Right lung (tissue), 10 donors: ENCODE measurements at places on chromosomes 3 and 15.
A peak's percentile ranks its signal among the peaks of the same experiment; 100 is the strongest.

DNA sequence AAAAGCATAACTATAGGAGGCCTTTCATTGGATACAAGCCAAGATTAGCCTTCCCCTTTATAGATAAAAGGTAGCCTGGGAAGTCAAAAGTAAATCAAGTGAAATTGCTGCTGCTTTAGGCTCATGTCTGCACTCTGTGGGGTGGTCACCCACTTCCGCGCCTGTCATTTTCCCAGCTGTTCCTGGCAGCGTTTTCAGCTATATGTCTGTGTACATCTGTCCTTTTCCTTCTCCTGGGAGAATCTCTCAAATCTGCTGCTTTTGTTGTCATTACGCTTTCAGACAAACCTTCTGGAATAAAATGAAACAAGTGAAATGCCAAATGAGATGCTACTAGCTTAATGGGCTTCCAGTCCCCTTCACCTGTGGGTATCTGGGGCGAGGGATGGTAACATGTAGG, 211.8 kb downstream of the MCTP2 start:
- DNase-seq: no peak

DNA sequence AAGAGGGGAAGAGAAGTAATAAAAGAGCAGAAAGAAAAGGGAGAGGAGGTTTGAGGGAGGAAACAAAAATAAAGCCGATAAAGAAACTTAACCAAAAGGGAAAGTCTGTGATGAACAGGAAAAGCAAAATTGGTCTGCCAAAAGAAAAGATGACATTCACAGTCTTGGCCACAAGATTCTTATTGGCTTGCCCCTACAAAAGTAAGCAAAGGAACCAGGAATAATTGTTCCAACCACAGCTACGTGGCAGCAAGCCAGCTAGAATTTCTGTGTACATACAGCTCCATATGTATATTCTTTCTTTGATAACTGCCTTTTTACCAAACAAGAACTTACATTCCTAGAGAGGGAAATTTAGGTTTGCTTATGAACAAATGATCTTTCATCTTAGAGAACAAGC, 79.6 kb downstream of the MLH1 start:
- DNase-seq: peak; percentile 74

GRCh38 chr3:153830552-153830951, 290.6 kb upstream of the ARHGEF26 start:
- DNase-seq: no peak

- no peak for DNase-seq
Observed at GRCh38 chr3:149481056-149481455, 6.6 kb downstream of the TM4SF4 start.

DNA sequence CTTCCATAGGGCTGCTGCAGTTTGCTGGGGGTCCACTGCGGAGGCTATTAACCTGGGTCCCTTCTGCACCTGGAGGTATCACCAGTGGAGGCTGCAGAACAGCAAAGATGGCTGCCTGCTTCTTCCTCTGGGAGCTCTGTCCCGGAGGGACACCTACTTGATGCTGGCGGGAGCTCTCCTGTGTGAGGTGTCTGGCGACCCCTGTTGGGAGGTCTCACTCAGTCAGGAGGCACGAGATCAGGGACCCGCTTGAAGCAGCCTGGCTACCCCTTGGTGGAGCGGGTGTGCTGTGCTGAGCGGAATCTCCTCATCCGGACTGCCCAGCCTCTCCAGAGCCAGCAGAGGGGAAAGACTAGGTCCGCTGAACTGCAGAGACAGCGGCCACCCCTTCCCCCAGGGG, 56.0 kb upstream of the CTXND1 start:
- DNase-seq: no peak

DNA sequence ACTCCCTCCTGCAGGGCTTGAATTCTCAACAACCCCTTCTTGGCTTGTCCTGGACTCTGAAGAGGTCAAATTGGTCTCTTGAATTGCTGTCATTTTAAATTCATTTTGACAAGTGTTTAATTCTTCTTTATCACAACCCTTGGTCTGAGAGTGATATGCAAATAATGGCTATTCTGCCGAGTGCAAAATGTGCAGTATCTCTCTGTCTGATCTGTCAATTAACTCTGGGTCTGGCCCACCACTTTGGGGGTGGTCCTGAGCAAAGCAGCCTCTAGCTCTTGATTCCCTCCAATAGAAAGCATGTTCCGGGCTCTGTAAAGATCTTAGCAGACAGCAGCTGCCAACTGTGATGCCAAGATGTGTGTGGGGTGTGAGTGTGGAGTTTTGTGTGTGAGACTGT, 2.2 kb upstream of the IGDCC3 start:
- no peak for DNase-seq

- DNase-seq: no peak
Observed at GRCh38 chr15:27127815-27128570, 157.0 kb downstream of the GABRG3 start.

- no peak for DNase-seq
Observed at GRCh38 chr3:33732394-33732793, 14.3 kb upstream of the CLASP2 start.

DNA sequence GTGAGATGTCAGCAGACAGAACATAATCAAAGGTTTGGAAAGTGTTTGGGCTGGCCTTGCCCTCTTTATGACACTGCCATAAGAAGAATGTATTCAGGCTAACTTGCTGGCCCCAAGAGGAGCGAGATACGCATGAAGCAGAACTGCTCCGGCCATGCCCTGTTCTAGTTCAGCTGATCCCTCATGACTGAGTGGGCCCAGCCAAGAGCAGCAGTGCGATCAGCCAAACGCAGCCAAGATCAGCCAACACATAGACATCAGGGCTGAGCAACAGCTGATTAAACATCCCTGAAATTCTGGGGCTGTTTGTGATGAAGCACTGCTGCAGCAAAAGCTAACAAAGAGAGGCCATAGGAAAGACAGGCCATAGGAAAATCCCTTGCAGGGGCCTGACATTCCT, 24.1 kb downstream of the POMGNT2 start:
- no peak for DNase-seq

- peak; percentile 98 for DNase-seq
Observed at GRCh38 chr15:65792138-65792987, at the start of gene DENND4A. TSS of gene DENND4A (minus strand) at chr15:65792293. CDS start at chr15:65756450, 35,843 bp downstream.

GRCh38 chr3:10459954-10460754, 45.2 kb downstream of the ATP2B2 start:
- DNase-seq: peak; percentile 31

DNA sequence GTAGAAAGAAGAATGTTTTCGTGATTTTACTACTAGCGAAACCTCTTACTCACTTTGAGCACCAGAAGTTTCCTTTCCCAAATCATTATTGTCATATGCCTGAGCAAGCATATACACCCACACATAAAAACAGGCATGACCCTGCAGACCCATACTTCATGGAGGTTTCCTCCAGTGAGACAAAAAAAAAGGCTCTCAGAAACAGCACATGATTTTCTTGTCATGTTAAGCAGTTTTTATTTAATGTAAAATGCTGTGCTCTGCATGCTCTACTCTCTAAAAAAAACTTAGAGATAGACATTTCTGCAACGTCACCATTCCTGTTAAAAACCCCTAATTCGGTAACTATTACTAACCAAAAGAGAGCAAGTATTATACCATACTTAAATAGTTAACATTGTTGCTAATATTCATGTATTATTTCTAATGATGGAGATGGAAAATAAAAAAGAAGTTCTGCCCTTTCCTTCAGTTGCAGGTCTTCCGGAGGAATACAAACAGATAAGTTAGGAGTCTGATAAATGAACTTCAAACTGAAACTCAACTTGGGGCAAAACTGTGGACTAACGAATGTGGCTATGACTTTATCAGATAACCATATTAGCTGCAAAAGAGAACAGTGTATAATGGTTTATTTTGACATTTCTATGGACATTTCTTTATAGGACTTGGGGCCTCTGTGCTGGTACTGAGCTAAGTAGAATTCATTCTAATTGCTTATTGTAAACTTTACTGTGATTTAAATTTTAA, 15.9 kb downstream of the CD200R1 start:
- no peak for DNase-seq

DNA sequence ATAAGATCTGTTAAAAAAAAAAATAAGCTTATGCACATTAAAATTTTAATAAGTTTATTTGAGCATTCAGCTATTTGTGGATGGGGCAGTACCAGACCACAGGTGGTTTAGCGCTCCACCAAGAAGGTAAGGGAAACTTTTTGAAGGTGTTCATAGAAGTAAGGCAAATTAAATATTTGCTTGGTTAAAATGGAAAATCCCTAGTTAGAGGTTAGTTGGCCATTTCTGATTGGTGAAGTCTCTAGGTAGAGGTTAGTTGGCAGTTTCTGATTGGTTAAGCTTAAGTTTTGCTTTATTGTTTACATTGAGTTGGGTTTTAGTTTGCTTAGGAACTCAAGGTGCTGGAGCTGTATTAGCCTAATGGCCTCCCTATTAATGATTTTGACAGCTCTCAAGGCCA, 30.7 kb downstream of the SCN11A start:
- DNase-seq: no peak

DNA sequence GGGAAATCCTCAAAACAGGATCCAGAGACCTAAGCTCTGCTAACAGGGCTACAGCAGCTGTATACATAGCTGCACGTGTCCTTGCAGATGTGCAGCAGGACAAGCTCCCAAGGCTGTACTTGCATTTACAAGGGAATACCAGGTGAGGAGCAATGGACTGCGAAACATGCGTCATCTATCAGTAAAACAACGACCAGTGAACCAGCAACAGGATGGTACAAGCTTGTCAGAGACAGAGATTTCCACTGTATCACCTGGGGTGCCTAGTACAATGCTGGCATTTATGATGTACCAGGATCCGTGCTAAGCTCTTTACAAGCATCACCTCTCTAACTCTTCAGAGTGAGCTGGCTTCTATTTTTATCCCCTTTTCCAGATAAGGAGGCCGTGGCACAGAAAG, 227.3 kb downstream of the FOXP1 start:
- no peak for DNase-seq

DNA sequence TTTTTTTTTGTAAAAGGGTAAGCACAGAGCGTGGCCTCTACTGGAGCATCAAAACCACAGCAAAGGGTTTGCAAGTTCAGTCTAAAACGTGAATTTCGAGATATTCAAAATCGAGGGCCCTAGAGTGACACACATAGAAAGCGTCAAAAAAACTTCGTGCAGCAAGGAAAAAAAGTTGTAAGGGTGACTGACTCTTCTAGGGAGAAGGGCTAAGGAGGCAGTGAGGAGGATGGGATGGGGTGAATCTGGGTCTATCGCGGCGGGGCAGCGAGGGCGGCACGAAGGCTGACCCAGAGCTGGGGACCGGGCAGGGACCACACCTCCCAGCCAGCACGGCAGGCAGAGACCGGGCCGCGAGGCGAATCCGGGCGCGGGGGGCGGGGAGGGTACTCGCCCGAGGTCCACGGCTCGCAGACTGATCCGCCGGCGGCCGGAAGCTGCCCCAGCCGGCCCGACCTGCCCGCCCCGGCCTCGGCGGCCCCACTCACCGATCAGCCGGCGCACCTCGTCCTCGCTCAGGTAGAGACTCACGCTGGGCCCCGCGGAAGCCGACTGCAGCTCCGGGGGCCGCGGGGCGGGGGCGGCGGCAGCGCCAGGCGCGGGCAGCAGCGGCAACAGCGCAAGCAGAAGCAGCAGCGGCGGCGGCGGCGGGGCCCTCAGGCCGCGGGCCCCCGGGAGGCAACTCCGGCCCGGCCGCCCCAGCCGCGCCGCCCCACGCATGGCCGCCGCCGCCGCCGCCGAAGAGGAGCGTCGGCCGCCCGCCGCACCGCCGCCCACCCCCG, 533 bp downstream of the RYK start:
- DNase-seq: peak; percentile 47

GRCh38 chr15:69163141-69163669, 2.8 kb downstream of the GLCE start:
- no peak for DNase-seq

DNA sequence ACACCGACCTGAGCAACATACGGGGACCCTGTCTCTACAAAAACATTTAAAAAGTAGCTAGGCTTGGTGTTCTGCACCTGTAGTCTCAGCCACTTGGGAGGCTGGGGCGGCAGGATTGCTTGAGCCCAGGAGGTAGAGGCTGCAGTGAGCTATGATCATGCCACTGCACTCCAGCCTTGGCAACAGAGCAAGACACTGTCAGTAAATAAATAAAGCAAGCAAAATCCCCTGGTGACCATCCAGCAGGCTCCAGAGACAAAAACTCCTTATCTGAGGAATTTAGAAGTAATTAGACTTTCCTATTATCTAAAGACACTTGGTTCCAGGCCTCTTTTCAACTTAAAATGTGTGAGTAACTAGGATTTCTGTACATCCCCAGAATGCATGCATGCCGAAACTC, 29.5 kb upstream of the ZNF774 start:
- no peak for DNase-seq

DNA sequence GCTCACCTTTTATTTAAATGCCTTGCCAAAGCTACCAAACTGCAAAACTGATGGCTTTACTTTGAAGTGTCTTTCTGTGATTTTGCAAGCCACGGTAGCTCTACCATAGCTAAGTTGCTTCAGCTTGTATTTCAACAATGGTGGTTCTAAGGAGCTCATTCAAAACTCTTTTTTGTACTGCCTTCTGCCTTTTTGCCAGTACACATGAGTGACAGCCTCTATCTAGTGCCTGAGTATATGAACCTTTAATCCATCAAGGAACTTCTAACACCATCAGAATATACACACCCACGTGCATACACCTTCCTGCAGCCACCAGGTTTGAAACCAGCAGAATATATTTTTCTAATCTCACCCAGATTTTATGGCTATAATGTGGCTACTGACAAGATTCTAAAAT, 10.4 kb upstream of the NR2F2 start:
- no peak for DNase-seq

- DNase-seq: no peak
Observed at GRCh38 chr15:75694241-75695182, 18.1 kb downstream of the CSPG4 start.

DNA sequence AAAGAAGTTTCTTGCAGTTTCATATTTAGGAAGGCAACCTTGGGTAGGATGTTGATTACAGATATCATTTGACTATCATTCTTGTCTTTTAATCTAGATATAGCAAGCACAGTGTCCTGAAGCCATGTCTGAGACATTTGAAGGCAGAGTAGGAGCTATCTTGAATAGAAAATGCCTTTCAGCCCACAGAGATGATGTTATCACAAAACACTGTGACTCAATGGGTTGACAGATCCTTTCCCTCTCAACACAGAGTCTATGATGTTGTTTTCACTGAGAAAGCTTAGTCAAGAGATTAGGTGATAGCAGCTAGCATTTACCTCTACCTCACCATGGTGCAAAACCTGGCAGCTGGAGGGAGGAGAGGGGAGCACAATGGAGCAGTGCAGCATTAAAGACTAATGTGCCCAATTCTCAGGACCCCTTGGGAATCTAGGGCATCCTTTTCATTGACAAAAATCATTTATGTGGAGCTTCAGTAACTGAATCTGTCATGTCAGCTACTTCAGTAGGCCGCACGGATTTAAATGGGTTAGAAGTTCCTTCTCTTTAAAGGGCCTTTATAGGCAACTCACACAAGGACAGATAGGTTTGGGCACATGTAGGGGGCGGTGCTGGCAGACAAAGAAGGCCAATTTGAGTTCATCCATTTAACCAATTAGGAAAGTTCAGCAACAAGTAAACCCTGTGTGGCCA, 121.8 kb downstream of the AGBL1 start:
- no peak for DNase-seq

GRCh38 chr15:60591496-60592370, 112.8 kb upstream of the ICE2 start:
- peak; percentile 55 for DNase-seq

DNA sequence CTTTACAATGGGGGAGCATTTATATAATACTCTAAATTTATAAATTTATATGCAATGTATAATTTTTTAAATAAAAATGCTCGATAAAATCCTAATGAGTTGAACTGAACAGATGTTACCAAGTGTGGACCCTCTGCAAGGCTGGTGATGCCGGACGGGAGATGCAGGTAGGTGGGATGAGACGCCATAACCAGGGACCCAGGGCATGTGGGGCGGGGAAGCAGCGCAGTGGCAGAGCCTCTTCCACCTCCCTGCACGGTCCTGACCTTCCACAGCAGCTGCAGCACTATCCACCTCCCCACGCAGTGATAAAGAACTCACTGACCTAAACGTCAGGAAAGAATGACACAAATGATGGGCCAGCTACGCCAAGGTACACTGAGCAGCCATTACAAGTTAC, 12.8 kb downstream of the PCSK6 start:
- DNase-seq: no peak
